Vagina (tissue), 2 donors: ENCODE measurements at places on chromosomes 5 and 9.
A peak's percentile ranks its signal among the peaks of the same experiment; 100 is the strongest.

- H3K36me3 ChIP-seq = no peaks in the 10 kb centered on the region
- H3K4me3 ChIP-seq = no peak overlapping the region
- DNase-seq = no peak
- H3K27me3 ChIP-seq = no peaks in the 10 kb centered on the region
Observed at GRCh38 chr9:72390907-72391306, 25.9 kb upstream of the ZFAND5 start.

- no peaks in the 10 kb centered on the region for H3K27me3 ChIP-seq
- no peak overlapping the region for H3K4me3 ChIP-seq
- no peaks in the 10 kb centered on the region for H3K36me3 ChIP-seq
- H3K4me1 ChIP-seq = peaks cover 10% of the 10 kb centered on the region
Observed at GRCh38 chr5:77847129-77847460, 71.0 kb upstream of the TBCA start.

GRCh38 chr5:156331181-156331580 lies 4.2 kb downstream of the SGCD start:
- no peak overlapping the region for H3K4me3 ChIP-seq
- no peaks in the 10 kb centered on the region for H3K36me3 ChIP-seq
- no peak for DNase-seq
- H3K4me1 ChIP-seq = peaks cover 4% of the 10 kb centered on the region

DNA sequence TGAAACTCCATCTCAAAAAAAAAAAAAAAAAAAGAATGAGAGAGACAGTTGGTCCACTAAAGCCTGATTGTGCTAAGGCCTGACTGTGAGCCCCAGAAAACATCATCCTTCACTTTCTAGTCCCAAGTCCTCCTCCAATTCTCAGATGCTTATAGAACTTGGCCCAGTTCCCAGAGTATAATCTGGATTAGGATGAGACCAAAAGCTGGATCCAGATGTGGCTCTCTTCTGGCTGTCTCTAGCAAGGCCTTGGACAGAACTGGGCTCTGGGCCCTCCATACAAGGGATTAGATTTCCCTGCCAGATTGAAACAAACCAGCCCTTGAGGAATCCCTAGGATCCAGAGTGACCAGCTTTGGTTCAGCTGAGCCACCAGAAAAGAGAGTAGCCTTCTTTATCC lies 98.4 kb upstream of the ZNF366 start:
- no peaks in the 10 kb centered on the region for H3K36me3 ChIP-seq
- no peak overlapping the region for H3K4me3 ChIP-seq
- DNase-seq = no peak
- H3K27ac ChIP-seq = no peak overlapping the region
- H3K27me3 ChIP-seq = no peaks in the 10 kb centered on the region

DNA sequence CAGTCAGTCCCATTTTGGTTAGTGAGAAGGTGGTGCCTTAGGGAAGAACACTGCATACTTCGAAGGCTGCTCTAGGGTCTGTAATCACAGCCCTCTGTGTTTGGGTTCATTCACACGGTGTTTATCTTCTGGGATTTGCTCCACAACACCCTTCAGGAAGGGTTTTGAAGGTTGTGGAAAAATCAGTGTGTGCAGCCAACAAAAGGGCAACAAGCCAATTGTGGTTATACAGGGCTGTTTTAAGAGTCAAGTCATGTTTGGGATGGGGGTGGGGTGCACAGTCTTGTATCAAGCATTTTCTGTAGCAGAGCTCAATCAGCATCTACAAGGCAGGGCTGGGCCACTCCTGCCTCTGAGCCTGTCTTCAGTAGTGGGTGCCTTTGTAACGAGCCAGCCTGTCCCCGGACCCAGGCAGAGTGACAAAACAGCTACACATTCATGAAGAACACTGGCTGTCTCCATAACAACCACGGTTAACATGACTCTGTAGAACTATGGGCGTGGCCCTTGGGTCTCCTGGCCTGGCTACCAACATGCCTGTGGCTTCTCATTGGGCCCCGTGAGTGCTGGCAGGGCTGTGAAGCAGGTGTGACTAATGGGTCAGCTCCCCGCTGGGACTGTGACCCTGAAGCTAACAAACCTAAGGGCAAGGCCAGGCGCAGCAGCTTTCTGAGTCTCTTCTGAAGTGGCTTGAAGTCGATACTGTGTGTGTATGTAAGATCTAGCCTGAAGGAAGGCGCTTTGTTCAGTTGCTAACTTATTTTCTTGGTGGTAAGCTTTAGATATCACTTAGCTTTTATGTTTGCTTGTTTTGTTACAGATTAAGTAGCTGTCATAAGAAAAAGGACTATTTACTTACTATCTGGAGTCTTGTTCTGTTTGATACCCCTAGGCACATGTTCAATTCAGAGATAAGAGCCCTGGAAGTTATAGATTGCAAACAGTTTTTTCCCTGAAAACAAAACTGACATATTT lies 27.9 kb upstream of the GOLM1 start:
- no peak overlapping the region for H3K4me3 ChIP-seq
- H3K4me1 ChIP-seq = peaks cover 7% of the 10 kb centered on the region
- H3K27ac ChIP-seq = no peak overlapping the region
- H3K36me3 ChIP-seq = no peaks in the 10 kb centered on the region
- DNase-seq = no peak

DNA sequence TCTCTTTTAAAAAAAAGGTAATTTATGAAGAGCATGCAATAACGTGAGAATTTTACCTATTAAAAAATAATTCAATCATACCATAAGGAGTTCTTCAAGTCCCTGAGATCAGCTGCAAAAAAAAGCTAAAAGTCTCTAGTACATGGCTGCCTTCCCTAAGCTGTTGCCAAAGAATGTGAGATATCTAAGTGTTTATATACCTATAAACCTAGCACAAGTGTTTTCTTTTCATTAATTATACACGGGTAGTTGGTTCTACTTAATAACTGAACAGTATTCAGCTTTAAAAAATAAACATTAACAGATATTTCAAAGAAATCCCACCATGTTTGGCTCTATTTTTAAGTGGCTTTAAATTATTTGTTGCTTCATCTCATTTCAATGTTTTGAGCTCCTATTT lies 25.9 kb downstream of the FNBP1 start:
- no peak for DNase-seq
- H3K27me3 ChIP-seq = no peaks in the 10 kb centered on the region
- no peak overlapping the region for H3K4me3 ChIP-seq

DNA sequence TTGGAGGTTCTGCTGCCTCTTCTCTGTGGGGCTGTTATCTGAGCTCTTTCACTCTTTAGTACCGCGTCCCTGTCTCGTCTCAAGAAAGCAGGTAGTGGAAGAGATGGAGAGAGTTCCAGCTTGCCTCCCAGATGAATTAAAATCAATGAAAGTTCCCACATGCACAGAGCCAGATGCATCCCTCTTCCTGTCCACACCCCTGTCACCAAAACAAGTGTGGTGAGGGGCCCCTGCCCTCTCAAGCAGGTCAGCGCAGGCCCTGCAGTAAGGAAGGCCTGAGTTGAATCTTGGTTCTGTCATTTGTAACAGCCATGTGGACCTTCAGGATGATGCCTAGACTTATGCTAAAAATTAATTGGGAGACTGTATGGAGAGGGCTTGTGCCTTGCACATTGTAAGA lies 26.9 kb downstream of the GALNT10 start:
- no peaks in the 10 kb centered on the region for H3K36me3 ChIP-seq
- DNase-seq = no peak
- peaks cover 16% of the 10 kb centered on the region for H3K4me1 ChIP-seq
- H3K27ac ChIP-seq = no peak overlapping the region
- no peaks in the 10 kb centered on the region for H3K27me3 ChIP-seq

- H3K36me3 ChIP-seq = no peaks in the 10 kb centered on the region
- H3K27ac ChIP-seq = no peak overlapping the region
- H3K27me3 ChIP-seq = no peaks in the 10 kb centered on the region
- H3K4me1 ChIP-seq = no peaks in the 10 kb centered on the region
- no peak overlapping the region for H3K4me3 ChIP-seq
Observed at GRCh38 chr9:106596984-106597383, 266.0 kb upstream of the ZNF462 start.

DNA sequence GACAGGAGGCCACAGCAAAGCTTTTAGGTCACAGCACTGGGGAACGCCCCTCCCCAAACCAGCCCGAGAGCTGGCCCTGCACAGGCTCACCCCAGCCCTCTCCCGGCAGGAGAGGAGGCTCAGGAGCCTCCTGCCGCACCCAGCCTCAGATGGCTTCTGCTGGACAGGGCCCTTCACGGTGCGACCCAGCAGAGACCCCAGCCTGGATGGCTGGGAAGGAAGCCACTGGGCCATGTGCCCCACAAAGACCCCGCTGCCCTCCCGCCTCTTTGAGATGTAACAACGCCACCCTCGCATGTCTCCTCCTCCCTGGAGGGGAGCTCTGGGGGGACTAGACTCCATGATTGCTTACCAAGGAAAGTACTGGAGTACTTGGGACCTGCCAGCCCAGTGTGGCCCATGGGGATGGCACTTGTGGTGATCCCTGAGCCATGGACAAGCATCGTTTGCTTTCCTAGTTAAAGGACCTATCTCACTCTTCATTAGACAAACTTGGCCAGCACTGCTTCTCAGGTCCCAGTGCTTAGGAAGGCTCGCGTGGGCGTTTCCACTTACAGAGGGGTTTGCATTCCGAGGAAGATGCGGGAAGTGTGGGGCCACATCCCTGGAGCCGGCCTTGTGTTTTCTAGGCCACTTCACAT lies 9.0 kb downstream of the MYMK start:
- no peak overlapping the region for H3K27ac ChIP-seq
- no peak for DNase-seq
- no peaks in the 10 kb centered on the region for H3K36me3 ChIP-seq
- H3K27me3 ChIP-seq = no peaks in the 10 kb centered on the region
- H3K4me1 ChIP-seq = no peaks in the 10 kb centered on the region

DNA sequence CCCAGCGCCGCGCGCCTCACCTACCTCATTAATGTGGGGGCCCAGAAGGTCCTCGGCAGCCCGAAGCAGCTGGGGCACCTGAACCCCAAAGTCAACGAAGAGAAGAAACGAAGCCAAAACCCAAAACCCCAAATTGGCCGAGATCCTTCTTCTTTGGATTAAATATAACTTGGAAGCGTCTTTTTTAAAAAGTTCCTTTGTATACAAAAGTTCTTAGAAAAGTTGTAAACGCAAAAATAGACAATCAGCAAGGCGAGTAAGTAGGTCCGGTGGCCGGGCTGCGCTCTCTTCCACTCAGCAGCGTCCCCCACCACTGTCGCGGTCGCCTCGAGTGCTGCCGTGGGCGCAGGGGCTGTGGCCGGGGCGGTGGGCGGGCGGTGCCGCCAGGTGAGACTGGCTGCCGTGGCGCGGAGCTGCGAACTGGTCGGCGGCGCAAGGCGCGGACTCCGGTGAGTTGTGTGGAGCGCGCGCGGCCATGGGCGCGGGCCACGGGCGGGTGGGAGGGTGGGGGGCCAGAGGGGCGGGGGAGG lies 360 bp downstream of the KLF4 start:
- H3K27me3 ChIP-seq = no peaks in the 10 kb centered on the region
- H3K36me3 ChIP-seq = peaks cover 29% of the 10 kb centered on the region
- H3K27ac ChIP-seq = peak overlapping the region; percentile 96
- H3K4me3 ChIP-seq = peak overlapping the region; percentile 87
- H3K4me1 ChIP-seq = peaks cover 25% of the 10 kb centered on the region

GRCh38 chr9:137064027-137064879 lies 6.1 kb downstream of the SAPCD2 start:
- H3K4me1 ChIP-seq = peaks cover 9% of the 10 kb centered on the region
- no peaks in the 10 kb centered on the region for H3K36me3 ChIP-seq
- H3K27ac ChIP-seq = no peak overlapping the region
- H3K27me3 ChIP-seq = no peaks in the 10 kb centered on the region
- no peak overlapping the region for H3K4me3 ChIP-seq
- DNase-seq = no peak

GRCh38 chr9:137389428-137389746 lies 33.6 kb downstream of the EXD3 start:
- H3K4me3 ChIP-seq = no peak overlapping the region
- no peak for DNase-seq
- H3K36me3 ChIP-seq = no peaks in the 10 kb centered on the region
- H3K27me3 ChIP-seq = no peaks in the 10 kb centered on the region
- H3K4me1 ChIP-seq = no peaks in the 10 kb centered on the region
- H3K27ac ChIP-seq = no peak overlapping the region

GRCh38 chr9:115192835-115193525 lies 75.0 kb upstream of the TNC start:
- no peaks in the 10 kb centered on the region for H3K27me3 ChIP-seq
- H3K4me3 ChIP-seq = no peak overlapping the region
- H3K4me1 ChIP-seq = peaks cover 6% of the 10 kb centered on the region
- no peak for DNase-seq
- no peaks in the 10 kb centered on the region for H3K36me3 ChIP-seq

DNA sequence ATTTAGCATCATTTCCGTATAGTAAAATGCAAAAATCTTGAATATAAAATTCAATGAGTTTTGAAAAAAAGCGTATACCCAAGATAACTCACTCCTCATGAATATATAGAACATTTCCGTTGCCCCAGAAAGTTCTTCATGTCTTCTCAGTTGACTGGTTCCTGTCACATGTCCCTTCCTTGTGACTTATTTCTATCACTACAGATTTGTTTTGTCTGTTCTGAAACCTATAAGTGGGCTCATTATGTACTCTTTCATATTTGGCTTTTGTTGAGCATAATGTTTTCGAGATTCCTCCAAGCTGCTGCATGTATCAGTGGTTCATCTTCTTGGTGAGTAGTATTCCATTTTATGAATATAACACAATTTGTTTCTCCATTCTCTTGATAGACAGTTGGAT lies 11.0 kb upstream of the HACD4 start:
- H3K4me3 ChIP-seq = no peak overlapping the region
- DNase-seq = no peak
- H3K27ac ChIP-seq = no peak overlapping the region

DNA sequence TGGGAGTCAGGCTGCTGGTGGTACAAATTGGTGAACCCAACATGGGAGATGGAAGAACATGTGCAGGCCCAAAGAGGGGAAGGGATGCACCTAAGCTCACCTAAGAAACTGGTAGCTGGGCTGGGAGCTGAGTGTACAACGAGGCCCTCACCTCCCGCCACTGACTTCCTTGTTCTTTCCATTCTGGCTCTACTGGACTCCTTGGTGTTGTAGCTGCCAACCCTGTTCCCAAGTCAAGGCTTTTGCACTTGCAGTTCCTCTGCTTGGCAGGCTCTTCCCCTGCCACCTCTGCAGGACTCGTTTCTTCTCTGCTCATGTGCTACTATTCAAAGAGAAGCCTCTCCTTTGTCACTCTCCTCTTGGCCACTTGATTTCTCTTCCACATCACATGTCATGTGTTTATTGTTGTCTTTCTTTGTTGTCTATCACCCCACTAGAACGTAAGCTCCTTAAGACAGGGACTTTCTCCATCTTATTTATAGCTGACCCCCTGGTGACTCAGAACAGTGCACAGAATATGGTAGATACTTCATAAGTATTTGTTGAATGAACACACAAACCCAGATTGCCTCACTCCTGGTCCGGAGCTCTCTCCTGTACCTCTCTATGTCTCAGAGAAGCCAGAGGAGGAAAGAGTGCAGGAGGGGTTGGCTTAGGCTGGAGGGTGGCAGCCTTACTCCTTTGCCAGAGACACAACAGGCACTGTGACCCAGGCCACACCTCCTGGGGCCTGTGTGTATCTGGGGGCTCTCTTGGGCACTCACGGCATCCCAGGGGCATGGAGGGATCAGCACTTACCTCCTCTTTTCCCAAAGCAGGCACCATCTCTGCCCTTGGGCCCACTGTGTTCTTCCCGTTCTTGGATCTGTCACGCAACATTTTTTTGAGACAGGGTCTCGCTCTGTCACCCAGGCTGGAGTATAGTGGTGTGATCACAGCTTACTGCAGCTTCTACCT lies 5.2 kb upstream of the SPINK4 start:
- DNase-seq = no peak
- H3K27ac ChIP-seq = peak overlapping the region; percentile 58
- no peaks in the 10 kb centered on the region for H3K4me1 ChIP-seq
- no peak overlapping the region for H3K4me3 ChIP-seq
- H3K36me3 ChIP-seq = no peaks in the 10 kb centered on the region
